Stimulated activated naive B cell treated with anti-CD40 and anti-IgM and Interleukin-4, amounts not matched to agents 10 μg/mL and 1 μg/mL and 100 μg/mL, for 72 hours (primary cell): ENCODE measurements at places on chromosomes 2 and 18.
A peak's percentile ranks its signal among the peaks of the same experiment; 100 is the strongest.

DNA sequence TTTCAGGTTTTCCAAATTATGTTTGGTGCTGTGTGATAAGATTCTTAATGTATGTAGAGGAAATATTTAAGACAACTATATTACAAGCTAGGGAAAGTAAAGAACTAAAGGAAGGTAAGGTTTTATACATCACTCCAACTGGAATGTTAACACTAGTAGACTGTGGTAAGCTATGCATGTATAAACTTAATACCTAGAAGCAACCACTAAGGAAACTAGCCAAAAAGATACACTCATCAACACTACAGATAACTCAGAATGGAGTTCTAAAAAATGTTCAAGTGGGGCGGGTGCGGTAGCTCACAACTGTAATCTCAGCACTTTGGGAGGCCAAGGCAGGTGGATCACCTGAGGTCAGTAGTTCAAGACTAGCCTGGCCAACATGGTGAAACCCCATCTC is 37.8 kb upstream of the MALL start:
- DNase-seq: no peak

DNA sequence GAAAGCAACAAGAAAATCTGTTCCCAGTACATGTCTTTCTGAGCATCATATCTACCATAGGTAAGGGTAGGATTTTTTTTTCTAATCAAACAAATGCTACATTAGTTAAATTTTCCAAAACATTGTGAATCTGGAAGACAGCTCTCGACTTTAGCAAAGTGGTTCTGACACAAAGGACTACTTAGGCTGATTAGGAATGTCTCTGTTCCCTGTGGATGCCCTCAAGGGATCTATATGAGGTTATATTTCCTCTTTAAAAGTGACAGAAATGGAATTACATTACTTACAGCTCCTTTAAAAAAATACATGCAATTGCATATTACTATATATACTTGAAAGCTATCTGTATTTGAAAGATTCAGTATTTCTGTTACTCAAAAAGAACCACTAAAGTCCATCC is 15.4 kb downstream of the NYAP2 start:
- DNase-seq: no peak

- no peak for DNase-seq
These were observed 36.9 kb upstream of the RAB31 start for GRCh38 chr18:9671214-9671613.

- DNase-seq: no peak
These were observed 45.6 kb upstream of the GALNT3 start for GRCh38 chr2:165839610-165840009.

DNA sequence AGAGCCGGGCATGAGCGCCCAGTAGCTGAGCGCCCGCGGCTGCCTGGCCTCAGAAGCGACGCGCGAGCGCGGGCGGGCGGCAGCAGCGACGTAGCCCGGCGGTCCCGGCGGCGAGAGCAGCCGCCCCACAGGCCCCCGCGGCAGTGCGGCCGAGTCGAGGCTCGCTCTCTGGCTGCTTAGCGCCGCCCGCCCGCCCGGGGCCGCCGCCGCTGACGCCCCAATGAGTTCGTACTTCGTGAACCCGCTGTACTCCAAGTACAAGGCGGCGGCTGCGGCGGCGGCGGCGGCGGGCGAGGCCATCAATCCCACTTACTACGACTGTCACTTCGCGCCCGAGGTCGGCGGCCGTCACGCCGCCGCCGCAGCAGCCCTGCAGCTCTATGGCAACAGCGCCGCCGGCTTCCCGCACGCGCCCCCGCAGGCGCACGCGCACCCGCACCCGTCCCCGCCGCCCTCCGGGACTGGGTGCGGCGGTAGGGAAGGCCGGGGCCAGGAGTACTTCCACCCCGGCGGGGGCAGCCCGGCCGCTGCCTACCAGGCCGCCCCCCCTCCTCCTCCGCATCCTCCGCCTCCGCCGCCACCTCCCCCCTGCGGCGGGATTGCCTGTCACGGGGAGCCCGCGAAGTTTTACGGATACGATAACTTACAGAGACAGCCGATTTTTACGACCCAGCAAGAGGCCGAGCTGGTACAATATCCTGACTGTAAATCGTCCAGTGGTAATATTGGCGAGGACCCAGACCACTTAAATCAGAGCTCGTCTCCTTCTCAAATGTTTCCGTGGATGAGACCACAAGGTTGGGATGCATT is 847 bp downstream of the HOXD8 start:
- no peak for DNase-seq

DNA sequence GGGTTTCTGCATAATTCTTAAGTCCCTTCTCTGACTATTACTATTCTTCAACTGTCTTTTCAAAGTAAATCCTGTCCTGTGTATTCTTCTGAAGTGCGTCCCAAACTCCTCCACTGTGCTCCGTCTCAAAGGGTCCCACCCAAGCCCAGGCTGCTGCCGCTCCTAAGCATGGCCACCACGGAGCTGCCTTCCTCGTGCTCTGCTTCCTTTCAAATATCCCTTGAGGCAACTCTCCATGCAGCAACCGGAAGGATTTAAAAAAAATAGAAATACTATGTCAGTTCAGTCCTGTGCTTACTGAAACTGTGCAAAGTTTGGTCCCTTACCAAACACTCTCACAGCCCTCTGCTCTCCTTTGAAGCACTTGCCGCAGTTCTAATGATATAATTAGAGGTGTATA is 116.1 kb downstream of the NOL10 start:
- DNase-seq: no peak

- no peak for DNase-seq
These were observed 576 bp downstream of the NYAP2 start for GRCh38 chr2:225400060-225400511.

GRCh38 chr2:29278966-29279365 is 163.8 kb downstream of the CLIP4 start:
- DNase-seq: no peak

DNA sequence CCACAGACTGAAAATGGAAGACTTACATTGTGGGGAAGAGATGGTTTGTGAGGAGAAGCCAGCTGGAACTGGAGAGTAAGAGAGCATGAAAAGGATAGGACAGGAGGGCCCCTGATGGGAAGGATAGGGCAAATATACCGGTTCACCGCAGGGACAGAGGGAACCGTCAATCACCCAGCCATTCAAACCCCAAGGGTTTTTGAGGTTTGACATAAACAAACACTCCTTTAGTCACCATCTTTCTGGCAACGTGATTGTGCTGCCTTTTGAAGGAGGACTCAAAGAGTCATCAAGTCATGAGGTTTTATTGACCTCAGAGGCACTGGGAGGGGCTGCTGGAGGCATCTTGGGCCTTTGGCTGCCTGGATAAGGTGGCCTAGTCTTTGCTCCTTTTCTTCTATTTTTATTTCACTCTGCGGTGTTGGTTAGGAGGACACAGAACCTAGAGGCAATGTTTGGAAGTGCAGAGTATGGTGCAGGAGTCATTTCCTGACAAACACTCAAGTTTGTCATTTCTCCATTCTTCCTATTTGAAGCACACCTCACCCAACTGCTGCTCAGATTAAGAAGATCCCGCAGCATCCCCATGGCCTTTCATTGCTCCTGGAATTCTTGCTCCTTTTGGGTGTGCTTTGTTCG is 487.3 kb upstream of the SPRED2 start:
- no peak for DNase-seq

GRCh38 chr2:27263287-27264252 is 723 bp upstream of the SLC30A3 start:
- no peak for DNase-seq

- DNase-seq: no peak
These were observed 284.3 kb downstream of the ERBB4 start for GRCh38 chr2:212254339-212254738.

- DNase-seq: no peak
These were observed 136.5 kb upstream of the CDH20 start for GRCh38 chr18:61196750-61197149.

- no peak for DNase-seq
These were observed 172.8 kb downstream of the ACOXL start for GRCh38 chr2:110905217-110905616.

GRCh38 chr2:48771241-48772014 is 15.9 kb upstream of the LHCGR start:
- DNase-seq: no peak

DNA sequence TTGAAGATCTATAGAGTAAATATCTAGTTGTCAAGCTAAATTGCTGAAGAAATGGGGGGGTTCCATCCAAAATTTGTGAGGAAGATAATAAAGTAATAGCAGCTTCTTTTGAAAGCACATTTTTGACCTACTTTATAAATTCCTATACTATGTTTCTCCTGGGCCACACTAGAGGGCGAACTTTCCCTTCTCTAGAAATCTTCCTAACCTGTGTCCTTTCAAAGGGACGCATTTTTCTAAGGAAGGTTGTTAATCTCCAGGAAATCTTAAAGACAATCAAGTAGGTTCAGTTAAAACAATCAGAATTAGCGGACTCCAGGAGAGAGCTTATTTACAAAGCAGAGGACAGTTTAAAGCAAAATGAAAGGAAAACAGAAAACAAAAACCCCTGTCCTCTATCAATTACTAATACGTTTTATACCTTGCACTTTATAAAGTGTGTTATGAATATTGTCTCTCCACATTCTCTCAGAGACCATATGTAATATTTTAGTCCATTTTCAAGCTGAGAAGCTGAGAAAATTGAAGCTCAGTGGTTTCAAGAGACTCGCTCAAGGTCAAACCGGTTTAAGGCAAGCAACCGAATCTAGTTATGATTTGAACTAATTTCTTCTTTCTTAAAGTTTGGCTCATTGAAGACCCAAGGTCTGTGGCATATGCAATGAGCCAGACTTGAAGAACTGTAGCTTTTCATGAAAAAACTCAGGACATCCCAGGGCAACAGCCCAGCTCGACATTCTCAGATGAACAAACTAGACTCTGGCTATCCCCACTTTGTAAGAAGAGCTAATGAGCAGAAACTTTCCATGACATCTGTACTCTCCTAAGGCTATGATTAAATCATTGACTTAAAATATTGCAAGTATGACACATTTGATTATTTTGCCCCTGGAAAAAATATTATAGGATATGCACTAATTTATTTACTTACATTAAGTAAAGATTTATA is 273.6 kb downstream of the PAX3 start:
- DNase-seq: no peak

DNA sequence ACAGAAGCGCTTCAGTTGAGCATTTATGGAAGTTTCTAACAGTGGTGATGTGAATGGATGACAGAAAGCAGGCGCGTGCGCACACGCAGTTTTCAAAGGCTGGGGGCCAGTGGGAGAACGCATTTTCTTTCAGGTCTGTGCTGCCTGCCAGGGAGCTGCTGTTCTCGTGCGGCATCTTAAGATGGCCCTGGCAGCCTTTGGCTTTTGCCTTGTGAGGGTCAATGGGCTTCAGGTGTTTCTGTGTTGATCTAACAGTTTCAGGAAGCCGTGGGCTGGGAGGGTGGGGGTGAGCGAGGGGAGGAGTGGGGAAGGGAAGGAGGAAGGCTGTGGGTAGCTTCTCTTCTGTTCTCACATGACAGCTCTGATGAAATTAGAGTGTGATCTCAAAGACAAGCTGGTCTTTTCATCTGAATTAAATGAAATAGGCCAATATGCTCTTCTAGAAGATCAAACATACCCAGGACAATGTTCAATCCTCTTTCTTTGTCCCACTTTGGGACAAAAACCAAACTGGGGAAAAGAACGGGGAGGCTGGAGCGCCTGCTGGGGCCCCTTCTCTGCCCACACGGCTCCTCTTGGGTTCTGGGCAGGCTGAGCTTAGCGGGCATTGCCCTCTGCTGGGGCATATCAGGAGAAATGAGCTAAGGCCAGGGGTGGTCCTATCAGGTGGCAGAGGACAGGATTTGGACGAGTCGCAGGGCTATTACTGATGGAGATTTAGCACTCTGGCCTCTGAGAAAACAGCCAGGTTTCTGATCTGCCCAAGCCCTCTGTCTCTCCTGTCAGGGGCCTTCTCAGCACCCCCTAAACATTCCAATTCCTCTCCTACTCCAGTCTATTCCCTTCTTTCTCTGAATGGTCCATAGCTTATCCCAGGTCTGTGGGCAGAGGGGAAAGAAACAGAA is 126.2 kb upstream of the LGALSL start:
- DNase-seq: peak; percentile 47

DNA sequence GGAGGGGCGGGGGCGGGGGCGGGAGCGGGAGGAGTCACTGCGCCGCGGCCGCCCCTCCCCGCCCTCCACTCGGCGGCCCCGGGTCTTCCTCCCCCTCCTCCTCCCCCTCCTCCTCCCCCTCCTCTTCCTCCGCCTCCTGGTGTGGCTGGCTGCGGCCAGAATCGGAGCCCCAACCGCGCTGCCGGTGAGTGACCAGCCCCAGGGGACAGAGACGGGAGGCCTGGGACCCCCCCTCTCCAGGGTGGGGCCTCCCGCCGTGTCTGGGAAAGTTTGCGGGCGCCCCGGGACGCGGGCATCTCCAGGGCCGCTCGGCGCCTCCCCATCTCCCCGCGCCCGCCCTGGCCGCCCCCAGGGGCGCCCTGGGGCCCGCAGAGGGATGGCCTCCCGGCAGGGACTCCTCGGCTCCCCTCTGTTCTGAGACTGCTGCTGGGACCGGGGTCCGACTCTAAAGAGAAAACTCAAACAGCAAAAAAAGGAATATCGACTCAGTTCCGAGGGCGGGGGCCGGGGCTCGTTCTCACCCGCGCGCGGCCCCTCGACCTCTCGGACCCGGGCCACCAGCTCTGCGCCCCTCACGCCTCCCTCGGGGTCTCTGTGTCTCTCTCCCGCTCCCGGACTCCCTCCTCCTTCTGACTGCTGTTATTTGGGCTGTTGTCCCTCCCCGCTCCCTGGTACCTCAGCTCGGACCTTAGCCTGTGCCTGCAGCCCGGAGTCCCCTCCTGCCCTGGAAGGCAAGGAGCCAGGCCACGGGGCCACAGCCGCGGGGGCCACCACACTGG is at the start of gene STON1:
Gene STON1 (plus strand): TSS at position 122 of the 779 bp plus-strand sequence. CDS start 50,480 bp downstream, outside the sequence.
- no peak for DNase-seq

GRCh38 chr2:230938516-230939065 is 13.5 kb upstream of the GPR55 start:
- no peak for DNase-seq

DNA sequence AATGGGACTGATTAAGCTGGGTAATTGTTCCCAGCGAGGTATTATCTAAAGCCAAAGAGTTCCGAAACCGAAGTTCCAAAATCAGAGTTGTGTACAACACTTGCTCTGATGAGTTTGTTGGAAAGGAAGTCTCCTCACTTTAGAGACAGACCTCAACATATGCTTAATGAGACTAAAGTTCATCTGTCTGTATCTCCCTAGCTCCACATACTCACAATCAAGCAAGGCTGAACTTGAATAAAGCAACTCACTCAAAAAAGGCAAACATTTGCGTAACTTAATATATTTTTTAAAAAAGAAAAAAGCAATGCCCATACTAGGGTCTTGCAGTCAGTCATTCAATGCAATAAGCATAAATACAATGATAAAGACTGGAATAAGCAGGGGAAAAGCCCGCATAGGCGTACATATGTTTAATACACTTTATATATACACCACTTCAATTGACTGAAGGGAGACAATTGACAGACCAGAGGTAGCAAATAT is 60.0 kb downstream of the IRS1 start:
- DNase-seq: no peak

- no peak for DNase-seq
These were observed 369.7 kb downstream of the RAD51AP2 start for GRCh38 chr2:17148407-17149145.

- DNase-seq: no peak
These were observed 48.8 kb upstream of the TMEFF2 start for GRCh38 chr2:192243488-192243887.
